ENCODE measurements at places on chromosomes 6 and 20.
A peak's percentile ranks its signal among the peaks of the same experiment; 100 is the strongest.

DNA sequence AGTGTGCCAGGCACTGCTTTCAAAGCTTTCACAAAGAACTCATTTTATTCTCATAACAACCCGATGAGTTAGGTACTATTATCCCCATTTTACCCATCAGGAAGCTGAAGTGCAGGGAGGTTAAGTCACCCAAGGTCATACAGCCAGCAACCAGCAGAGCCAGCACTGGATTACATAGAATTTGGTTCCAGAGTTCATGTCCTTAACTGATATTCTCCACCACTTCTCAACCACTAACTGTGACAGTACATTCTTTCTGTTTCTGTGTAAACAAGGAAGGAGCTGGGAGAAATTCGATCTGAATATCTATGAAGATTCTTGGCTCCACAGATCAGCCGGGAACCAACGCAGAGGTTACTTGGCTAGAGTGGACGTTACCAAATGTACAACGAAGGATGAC is 98.0 kb downstream of the KIF16B start:
- no peak overlapping the region for H3K4me3 ChIP-seq
- no peak overlapping the region for H3K27ac ChIP-seq
- H3K27me3 ChIP-seq = no peaks in the 10 kb centered on the region
- H3K4me1 ChIP-seq = peaks cover 12% of the 10 kb centered on the region

DNA sequence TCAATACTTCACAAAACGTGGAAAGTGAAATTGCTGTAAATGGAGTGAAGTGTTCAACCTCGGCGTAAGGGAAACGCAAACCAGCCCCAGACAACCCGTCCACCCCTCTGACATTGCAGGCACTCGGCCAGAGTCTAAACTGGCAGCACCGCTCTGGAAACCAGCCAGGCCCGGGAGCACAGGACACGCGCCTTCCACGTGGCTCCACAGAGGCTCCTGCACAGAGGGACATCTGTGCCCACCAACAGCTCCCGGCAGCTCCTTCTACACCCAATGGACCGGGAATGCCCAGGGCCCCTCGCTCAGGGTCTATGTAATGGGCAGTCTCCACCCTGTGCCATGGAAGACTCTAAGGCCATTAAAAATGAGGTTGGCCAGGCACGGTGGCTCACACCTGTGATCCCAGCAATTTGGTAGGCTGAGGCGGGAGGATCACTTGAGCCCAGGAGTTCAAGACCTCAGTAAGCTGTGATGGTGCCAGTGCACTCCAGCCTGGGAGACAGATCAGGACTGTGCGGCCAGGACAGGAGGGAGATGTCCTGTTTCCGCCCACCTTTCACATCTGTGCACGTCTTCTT is 3.4 kb upstream of the HELZ2 start:
- no peaks in the 10 kb centered on the region for H3K36me3 ChIP-seq
- H3K27ac ChIP-seq = no peak overlapping the region
- peaks cover 3% of the 10 kb centered on the region for H3K27me3 ChIP-seq

DNA sequence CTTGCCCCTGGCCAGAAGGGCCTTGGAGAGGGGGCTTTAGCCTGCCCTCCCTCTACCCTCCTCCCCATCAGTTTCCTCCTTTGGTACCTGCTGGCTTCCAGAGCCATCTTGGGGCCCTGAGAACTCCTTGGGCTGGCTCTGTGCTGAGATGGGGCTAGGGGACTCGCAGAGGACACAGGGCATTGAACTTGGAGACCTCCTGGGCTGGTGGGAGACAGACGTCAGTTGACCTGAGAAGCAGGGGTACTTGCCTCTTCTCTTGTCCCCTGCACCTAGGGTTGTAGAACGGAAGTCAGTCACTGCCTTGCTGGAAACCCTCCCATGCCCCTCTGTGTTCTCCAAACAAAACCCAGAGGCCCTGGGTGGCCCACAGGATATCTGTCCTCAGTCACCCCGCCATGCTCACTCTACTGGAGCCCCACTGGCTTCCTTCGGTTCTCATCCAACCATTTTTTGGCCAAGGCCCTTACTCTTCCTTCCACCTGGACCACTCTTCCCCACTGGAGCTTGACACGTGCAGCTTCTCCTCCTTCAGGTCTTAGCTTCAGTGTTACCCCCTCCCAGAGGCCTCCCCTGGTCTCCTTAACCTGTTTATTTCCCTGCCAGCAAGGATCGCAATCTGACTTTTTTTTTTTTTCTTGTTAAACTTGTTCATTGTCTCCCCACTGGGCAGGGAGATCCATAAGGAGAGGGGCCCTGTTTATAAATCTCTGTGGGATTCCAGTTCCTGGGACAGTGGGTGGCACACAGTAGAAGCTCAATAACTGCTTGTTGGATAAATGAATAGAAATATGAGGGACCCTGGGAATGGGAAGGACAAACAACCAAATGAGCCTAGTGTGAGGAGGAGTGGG is 971 bp downstream of the RBCK1 start:
- no peaks in the 10 kb centered on the region for H3K27me3 ChIP-seq
- peak overlapping the region; percentile 92 for H3K4me3 ChIP-seq
- H3K27ac ChIP-seq = peak overlapping the region; percentile 93
- H3K36me3 ChIP-seq = peaks cover 15% of the 10 kb centered on the region
- peak; percentile 32 for DNase-seq
- H3K4me1 ChIP-seq = peaks cover 33% of the 10 kb centered on the region

GRCh38 chr6:3719462-3720308 is 31.8 kb downstream of the PXDC1 start:
- H3K4me3 ChIP-seq = no peak overlapping the region
- no peaks in the 10 kb centered on the region for H3K4me1 ChIP-seq
- no peak overlapping the region for H3K27ac ChIP-seq
- DNase-seq = no peak
- H3K36me3 ChIP-seq = peaks cover 27% of the 10 kb centered on the region
- H3K27me3 ChIP-seq = no peaks in the 10 kb centered on the region

DNA sequence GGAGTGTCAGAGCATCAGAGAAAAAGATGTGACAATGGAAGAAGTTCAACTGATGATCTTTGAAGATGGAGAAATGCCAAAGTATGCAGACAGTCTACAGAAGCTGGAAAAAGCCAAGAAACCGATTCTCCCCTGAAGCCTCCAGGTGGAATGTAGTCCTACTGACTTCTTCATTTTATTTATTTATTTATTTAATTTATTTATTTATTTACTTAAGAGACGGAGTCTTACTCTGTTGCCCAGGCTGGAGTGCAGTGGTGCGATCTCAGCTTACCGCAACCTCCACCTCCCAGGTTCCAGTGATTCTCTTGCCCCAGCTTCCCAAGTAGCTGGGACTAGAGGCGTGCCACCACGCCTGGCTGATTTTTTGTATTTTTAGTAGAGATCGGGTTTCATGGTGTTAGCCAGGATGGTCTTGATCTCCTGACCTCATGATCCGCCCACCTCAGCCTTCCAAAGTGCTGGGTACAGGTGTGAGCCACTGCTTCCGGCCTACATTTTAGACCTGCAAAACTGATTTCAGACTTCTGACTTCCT is 2.2 kb upstream of the RPF2 start:
- no peaks in the 10 kb centered on the region for H3K27me3 ChIP-seq
- no peak overlapping the region for H3K4me3 ChIP-seq
- peaks cover 8% of the 10 kb centered on the region for H3K36me3 ChIP-seq
- no peak overlapping the region for H3K27ac ChIP-seq
- DNase-seq = no peak

DNA sequence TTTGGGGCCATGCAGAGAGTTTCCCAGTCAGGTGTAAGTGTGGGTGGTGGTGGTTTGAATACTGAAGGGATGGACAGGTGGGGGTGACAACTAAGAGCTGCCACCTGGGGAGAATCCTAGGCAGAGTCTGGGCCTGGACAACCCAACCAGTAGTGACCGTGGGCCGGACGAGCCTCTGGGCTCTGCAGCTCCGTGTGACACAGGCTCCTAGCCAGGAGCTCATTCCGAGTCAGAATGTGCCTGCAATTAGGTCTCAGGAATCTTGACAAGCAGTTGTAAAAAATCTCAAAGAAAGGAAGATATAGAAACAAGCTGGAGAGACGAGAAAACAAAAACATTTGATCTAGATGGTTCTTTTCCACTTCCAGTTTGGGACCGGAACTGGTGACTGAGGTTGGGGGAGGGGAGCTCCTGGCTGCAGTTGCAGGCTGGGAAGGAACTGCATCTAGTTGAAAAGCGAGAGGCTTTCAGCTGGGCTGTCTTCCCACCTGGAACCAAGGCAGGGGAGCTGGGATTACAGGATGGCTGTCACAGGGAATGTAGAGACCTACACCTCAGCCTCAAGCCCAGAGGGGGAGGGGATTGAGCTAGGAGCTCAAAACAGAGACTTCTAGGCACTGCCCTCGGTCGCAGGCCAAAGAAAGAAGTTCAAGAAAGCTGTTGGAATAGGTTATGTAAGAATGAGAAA is 156.9 kb downstream of the PAX1 start:
- no peak overlapping the region for H3K27ac ChIP-seq
- H3K27me3 ChIP-seq = no peaks in the 10 kb centered on the region
- no peak overlapping the region for H3K4me3 ChIP-seq
- DNase-seq = no peak
- H3K4me1 ChIP-seq = no peaks in the 10 kb centered on the region

- peaks cover 24% of the 10 kb centered on the region for H3K4me1 ChIP-seq
- no peak for DNase-seq
- H3K36me3 ChIP-seq = peaks cover 2% of the 10 kb centered on the region
- H3K4me3 ChIP-seq = peak overlapping the region; percentile 11
- no peaks in the 10 kb centered on the region for H3K27me3 ChIP-seq
Observed at GRCh38 chr6:5175635-5176034, 85.1 kb downstream of the LYRM4 start.

DNA sequence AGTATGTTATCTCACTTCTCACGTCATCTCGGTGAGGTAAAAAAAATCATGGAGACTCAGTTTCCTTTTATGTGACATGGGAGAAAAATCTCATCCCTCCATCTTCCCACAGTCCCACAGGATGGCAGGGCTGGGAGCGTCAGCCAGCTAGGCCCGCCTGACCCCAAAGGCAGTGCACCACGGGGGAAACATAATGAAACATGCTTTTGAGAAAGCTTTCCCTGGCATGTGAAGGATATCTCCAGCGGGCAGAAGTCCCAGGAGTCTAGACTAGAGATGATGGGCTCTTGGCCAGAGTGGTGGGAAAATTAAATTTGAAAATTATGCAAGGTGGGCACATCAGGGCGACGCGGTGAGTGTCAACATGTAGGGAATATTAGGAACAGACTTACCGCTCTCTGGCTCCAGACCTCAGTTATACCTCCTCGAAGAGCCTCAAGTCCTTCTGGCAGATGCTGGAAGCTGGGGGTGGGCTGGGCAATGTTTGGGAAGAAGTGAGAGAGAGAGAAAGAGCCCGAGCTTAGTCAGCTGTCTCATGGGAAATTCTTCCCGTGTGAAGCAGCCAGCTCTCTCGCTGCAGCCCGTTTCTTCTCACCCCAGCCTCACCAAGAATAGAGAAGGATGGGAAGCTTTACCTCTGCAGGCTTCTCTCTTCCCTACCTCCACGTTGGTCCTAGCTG is 52.3 kb downstream of the MOCS1 start:
- no peaks in the 10 kb centered on the region for H3K4me1 ChIP-seq
- no peak for DNase-seq
- no peaks in the 10 kb centered on the region for H3K36me3 ChIP-seq
- H3K27ac ChIP-seq = no peak overlapping the region

- no peak for DNase-seq
- H3K4me3 ChIP-seq = no peak overlapping the region
- H3K27ac ChIP-seq = no peak overlapping the region
- no peaks in the 10 kb centered on the region for H3K4me1 ChIP-seq
- peaks cover 9% of the 10 kb centered on the region for H3K27me3 ChIP-seq
- peaks cover 3% of the 10 kb centered on the region for H3K36me3 ChIP-seq
Observed at GRCh38 chr20:1688886-1689538, 31.4 kb upstream of the SIRPG start.

DNA sequence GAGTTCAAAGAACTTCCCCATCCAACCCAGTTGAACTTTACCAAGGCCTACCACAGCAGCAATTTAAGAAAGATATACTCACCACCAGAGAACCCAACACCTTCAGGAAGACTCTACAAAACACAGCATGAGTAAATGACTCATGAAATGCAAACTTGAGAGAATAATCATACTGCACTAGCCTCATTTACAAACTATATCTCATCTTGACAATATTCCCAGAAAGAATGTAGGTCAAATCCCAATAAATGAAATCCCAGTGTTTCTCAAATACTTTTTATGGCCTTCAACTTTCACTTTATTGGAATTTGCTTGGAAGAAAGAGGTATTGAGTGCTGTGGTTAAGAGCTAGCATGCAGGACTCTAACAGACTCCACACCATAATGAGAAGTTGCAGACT is 60.0 kb downstream of the FYN start:
- no peaks in the 10 kb centered on the region for H3K27me3 ChIP-seq
- no peak for DNase-seq
- H3K36me3 ChIP-seq = peaks cover 19% of the 10 kb centered on the region
- H3K27ac ChIP-seq = no peak overlapping the region
- H3K4me1 ChIP-seq = peaks cover 9% of the 10 kb centered on the region

DNA sequence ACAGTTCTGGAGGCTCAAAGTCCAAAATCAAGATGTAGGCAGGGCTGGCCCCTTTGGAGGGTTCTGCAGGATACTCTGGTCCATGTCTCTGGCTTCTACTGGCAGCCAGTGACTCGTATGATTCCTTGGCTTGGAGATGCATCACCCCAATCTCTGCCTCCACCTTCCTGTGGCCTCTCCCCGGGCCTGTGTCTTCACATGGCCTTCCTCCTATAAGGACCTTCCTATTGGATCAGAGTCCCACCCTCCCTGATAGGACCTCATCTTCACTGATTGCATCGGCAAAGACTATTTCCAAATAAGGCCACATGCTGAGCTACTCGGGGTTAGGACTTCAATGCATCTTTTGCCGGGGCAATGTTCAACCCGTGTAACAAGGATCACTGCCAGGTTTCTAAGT is 509.0 kb downstream of the CD83 start:
- H3K4me1 ChIP-seq = peaks cover 14% of the 10 kb centered on the region
- H3K36me3 ChIP-seq = peaks cover 7% of the 10 kb centered on the region
- DNase-seq = no peak

- peaks cover 9% of the 10 kb centered on the region for H3K36me3 ChIP-seq
- H3K4me1 ChIP-seq = peaks cover 44% of the 10 kb centered on the region
- no peak for DNase-seq
- no peaks in the 10 kb centered on the region for H3K27me3 ChIP-seq
- no peak overlapping the region for H3K4me3 ChIP-seq
Observed at GRCh38 chr6:10537726-10538125, 16.6 kb downstream of the GCNT2 start.

- peak overlapping the region; percentile 37 for H3K4me3 ChIP-seq
- H3K36me3 ChIP-seq = no peaks in the 10 kb centered on the region
- H3K27me3 ChIP-seq = no peaks in the 10 kb centered on the region
- H3K4me1 ChIP-seq = peaks cover 28% of the 10 kb centered on the region
- H3K27ac ChIP-seq = peak overlapping the region; percentile 37
- peak; percentile 28 for DNase-seq
Observed at GRCh38 chr6:139841794-139842215, 467.4 kb upstream of the CITED2 start.

GRCh38 chr20:6863798-6864201 is 96.3 kb downstream of the BMP2 start:
- no peak for DNase-seq
- no peaks in the 10 kb centered on the region for H3K27me3 ChIP-seq
- H3K4me1 ChIP-seq = no peaks in the 10 kb centered on the region
- H3K27ac ChIP-seq = no peak overlapping the region
- H3K4me3 ChIP-seq = no peak overlapping the region

Measured in memory B cell (primary cell).